T-cell (primary cell): ENCODE measurements at places on chromosomes 2 and 18. TPM values are rescaled to one million over a fixed set of nuclear protein-coding genes. Genes with fewer than 3 reads are reported as not detected.

The CACNB4 gene
- total RNA-seq, result 0.25 TPM

The CRYGC gene
- total RNA-seq, result not detected

The MC2R gene
- total RNA-seq, result not detected

The REG3A gene
- total RNA-seq, result 0.35 TPM

The SERPINB11 gene
- not detected for total RNA-seq

- no peaks in the 10 kb centered on the region for H3K36me3 ChIP-seq
- no peak overlapping the region for H3K4me3 ChIP-seq
- H3K27me3 ChIP-seq, result no peaks in the 10 kb centered on the region
- no peak overlapping the region for H3K27ac ChIP-seq
Observed at GRCh38 chr2:240774856-240775255, 45.2 kb downstream of the KIF1A start.

GRCh38 chr2:43818761-43819160, 19.9 kb downstream of the ABCG5 start:
- no peak overlapping the region for H3K27ac ChIP-seq
- H3K27me3 ChIP-seq, result no peaks in the 10 kb centered on the region
- no peaks in the 10 kb centered on the region for H3K4me1 ChIP-seq
- no peak for DNase-seq
- no peaks in the 10 kb centered on the region for H3K36me3 ChIP-seq
- no peak overlapping the region for H3K4me3 ChIP-seq

- no peak for DNase-seq
- no peaks in the 10 kb centered on the region for H3K4me1 ChIP-seq
Observed at GRCh38 chr18:56716692-56717146, 65.6 kb downstream of the WDR7 start.

DNA sequence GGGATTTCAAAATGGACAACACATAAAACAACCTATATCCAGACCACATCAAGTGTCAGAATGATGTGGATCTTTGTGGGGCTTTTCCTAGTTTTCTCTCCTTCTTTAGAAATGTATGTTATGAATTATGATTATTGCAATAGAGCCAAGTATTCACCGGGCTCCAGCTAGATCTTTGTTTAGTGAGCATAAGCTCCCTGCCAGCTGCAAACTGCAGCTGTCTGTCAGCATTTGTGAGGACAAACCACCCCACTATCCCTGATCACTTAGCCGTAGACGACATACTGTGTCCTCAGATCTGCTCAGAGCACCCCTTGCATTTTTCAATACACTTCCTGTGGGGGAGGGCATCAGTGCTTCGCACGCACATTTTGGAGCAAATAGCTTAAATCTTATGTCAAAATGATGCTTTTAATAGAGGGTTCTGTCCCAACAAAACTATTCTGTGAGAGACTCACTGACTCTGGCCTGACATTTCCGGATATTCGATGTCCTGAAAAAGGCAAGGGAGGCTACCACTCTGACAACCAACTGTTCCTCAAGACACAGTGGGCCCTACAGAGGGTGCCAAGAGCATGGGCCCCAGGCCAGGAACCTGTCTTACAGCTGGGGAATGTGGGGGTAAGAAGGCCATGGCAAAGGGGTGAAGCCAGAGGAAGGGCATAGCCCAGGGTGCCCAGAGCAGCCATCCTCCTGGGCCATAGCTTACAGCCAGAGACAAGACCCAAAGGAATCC, 346.0 kb downstream of the ARHGAP15 start:
- peaks cover 4% of the 10 kb centered on the region for H3K4me1 ChIP-seq
- no peaks in the 10 kb centered on the region for H3K27me3 ChIP-seq
- no peak overlapping the region for H3K4me3 ChIP-seq
- H3K36me3 ChIP-seq, result no peaks in the 10 kb centered on the region
- DNase-seq, result no peak
- H3K27ac ChIP-seq, result no peak overlapping the region

- H3K4me1 ChIP-seq, result no peaks in the 10 kb centered on the region
- H3K27me3 ChIP-seq, result no peaks in the 10 kb centered on the region
- no peak overlapping the region for H3K27ac ChIP-seq
- no peaks in the 10 kb centered on the region for H3K36me3 ChIP-seq
- no peak overlapping the region for H3K4me3 ChIP-seq
- no peak for DNase-seq
Observed at GRCh38 chr2:1427086-1427485, 13.8 kb downstream of the TPO start.

DNA sequence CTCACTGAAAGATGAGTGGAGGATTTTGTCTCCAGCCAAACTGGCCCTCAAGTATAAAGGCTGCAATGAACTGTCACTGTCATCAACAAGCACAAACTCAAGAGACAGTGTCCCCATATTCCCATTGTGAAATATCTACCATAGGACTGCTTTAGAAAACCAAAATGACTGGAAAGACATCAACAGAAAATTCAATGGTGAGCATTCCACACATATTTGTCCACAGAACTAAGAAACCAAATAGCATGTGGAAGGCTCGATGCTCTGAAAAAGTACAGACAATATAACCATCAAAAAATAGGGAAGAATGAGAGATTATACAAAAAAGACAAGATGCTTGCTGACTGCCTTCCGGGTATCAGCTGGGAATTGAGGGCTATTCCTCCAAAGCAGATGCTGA, 37.6 kb downstream of the TGFBRAP1 start:
- DNase-seq, result no peak
- no peak overlapping the region for H3K4me3 ChIP-seq
- H3K36me3 ChIP-seq, result peaks cover 66% of the 10 kb centered on the region
- H3K27me3 ChIP-seq, result no peaks in the 10 kb centered on the region
- no peak overlapping the region for H3K27ac ChIP-seq

- H3K4me1 ChIP-seq, result no peaks in the 10 kb centered on the region
- H3K27ac ChIP-seq, result no peak overlapping the region
- no peaks in the 10 kb centered on the region for H3K36me3 ChIP-seq
- no peak for DNase-seq
- no peak overlapping the region for H3K4me3 ChIP-seq
Observed at GRCh38 chr18:68147728-68148127, 567.2 kb downstream of the TMX3 start.

DNA sequence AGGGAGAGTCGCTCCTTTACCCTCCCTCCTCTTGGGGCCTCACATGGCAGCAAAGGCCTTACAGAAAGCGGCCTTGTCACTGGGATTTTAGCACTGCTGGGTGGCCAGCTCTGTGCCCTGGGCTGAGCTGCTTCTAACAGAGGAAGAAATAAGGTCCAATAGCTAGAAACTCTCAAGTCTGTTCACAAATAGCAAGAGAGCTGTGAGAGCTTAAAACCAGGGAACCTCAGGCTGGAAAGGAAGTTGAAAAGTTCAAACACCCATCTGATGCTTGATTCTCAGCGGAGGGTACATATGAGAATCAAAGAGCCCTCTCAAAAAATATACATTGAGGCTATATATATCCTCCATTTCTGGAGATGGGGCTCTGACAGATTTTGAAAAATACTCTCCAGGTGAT, 54.7 kb downstream of the ST6GAL2 start:
- H3K27me3 ChIP-seq, result peaks cover 5% of the 10 kb centered on the region
- H3K36me3 ChIP-seq, result no peaks in the 10 kb centered on the region
- no peak overlapping the region for H3K4me3 ChIP-seq
- no peaks in the 10 kb centered on the region for H3K4me1 ChIP-seq
- H3K27ac ChIP-seq, result no peak overlapping the region

- H3K4me3 ChIP-seq, result no peak overlapping the region
- DNase-seq, result no peak
- peaks cover 7% of the 10 kb centered on the region for H3K4me1 ChIP-seq
Observed at GRCh38 chr2:177398290-177398683, 5.7 kb downstream of the AGPS start.
